ENCODE measurements at places on chromosomes 4 and X.

- DNase-seq, result no peak
Observed at GRCh38 chrX:152876931-152877840, 20.7 kb upstream of the ZNF185 start.

DNA sequence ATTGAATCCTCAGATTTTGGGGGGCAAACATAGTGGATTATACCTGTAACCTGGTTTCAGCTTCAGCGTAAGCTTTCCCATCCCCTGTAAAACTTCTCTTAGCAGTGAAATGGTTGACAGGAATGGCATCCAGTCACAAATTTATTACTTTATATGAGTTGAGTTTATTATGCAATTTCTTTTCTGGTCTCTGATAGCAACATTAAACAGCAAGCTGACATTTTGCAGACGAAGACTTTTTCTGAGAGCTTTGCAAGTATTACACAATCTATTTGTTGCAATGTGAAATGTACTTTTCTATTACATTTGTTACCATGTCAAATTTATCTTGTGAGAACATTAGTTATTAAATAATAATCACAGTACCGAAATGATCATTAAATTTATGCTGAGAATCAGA, 60.6 kb downstream of the GSPT2 start:
- DNase-seq, result no peak

DNA sequence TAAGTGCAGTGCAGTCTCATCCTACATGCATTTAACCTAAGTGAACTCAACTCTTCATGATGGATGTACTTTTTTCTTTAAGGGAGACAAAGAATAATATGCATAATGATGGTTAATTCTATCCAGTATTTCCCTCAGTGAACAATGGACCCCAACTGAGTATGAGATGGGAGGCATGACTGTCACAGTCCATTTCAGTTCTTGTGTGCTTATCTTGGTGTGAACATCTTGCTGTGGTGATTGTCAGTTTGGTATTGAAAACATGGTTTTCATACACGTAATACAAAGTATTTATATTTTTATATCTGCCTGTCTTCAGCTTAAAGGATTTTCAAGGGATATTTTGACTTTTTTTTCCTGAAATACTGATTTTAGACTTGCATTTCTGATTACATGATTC, 72.0 kb upstream of the NDUFC1 start:
- no peak for DNase-seq

DNA sequence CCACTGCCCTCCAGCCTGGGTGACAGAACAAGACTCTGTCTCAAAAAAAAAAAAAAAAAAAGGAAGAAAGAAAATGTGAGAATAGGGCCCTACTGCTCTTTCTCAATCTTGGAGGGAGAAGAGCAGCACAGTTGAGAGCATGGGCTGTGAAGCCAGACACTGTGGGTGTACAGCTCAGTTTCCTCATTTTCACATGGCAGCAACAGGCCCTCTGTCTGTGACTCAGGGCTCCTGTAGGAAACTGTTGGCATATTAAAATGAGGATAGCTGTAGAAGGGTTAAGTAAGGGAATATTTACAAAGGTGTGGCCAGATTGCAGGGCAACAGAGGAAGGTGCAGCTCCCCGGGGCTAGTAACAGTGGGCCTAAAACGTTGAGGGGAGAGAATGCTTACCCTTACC, 3.4 kb downstream of the AKAP14 start:
- peak; percentile 23 for DNase-seq

DNA sequence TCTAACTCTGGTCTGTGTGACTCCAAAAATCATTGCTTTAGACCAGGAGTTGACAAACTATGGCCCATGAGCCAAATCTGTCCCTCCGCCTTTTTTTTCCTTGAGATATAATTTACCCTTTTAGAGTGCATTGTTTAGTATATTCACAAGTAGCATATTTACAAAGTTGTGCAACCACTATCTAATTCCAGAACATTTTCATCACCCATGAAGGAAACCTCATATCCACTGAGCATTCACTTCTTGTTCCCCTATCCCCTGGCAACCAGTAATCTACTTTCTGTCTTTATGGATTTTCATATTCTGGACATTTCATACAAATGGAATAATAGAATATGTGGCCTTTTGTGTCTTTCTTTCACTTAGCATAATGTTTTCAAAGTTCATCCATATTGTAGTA, 67.4 kb upstream of the CITED1 start:
- no peak for DNase-seq

- DNase-seq, result peak; percentile 2
Observed at GRCh38 chrX:99914635-99915034, 495.4 kb downstream of the PCDH19 start.

GRCh38 chrX:47218920-47219815, 687 bp downstream of the CDK16 start:
- DNase-seq, result peak; percentile 33

- peak; percentile 42 for DNase-seq
Observed at GRCh38 chrX:119118780-119119395, 8.7 kb downstream of the KIAA1210 start.

GRCh38 chr4:158966091-158966490, 136.8 kb upstream of the RAPGEF2 start:
- DNase-seq, result no peak

- DNase-seq, result no peak
Observed at GRCh38 chrX:64456828-64457227, 61.6 kb upstream of the MTMR8 start.

DNA sequence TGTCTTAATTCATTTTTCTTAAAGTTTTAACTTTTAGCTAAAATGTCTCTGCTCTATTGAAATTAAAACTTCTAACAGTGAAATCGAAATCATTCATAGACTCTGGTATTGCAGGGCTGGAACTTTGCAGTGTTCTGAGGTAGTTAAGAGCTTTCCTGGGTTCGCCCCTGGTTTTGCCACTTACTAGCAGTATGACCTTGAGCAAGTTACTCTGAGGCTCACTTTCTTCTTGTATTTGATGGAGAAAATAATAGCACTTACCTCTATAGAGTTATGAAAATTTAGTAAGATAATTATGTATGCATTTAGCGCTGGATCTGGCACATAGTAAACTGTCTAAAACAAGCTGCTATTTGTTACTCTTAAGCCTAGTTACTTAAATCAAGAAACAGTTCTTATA, 1.7 kb downstream of the SLAIN2 start:
- DNase-seq, result no peak

- DNase-seq, result no peak
Observed at GRCh38 chr4:67723949-67724348, 23.0 kb upstream of the UBA6 start.

- DNase-seq, result no peak
Observed at GRCh38 chr4:53040459-53040815, 178.3 kb downstream of the RASL11B start.

GRCh38 chr4:120007191-120007871, 59.3 kb downstream of the MAD2L1 start:
- DNase-seq, result no peak

- DNase-seq, result no peak
Observed at GRCh38 chr4:39032218-39033085, at the start of gene TMEM156. Gene TMEM156, minus strand, starts transcription at chr4:39032409. Its CDS starts 96 bp downstream, at chr4:39032313.

- DNase-seq, result no peak
Observed at GRCh38 chrX:6374556-6374955, 145.9 kb upstream of the NLGN4X start.

DNA sequence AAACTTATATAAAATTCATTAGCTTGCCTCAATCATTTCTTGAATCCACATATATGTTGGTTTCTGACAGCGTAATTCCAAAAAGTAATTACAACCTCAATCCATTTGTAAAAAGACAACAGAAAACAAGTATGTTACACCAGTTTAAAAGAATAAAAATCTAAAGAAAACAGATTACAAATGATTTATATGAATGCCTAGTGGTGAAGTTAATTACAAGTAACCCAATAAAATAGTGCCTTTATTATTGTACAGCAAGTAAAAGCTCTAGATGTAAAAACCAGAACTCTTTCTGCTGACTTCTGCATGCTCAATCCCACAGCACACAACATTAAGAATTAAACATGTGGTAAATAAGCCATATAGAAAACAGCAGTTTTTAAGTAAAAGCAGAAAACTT, 197.8 kb downstream of the MAB21L2 start:
- DNase-seq, result no peak

- DNase-seq, result no peak
Observed at GRCh38 chr4:82753725-82754410, 44.7 kb downstream of the SCD5 start.

GRCh38 chr4:152862608-152863007, 73.5 kb upstream of the FHDC1 start:
- DNase-seq, result no peak

DNA sequence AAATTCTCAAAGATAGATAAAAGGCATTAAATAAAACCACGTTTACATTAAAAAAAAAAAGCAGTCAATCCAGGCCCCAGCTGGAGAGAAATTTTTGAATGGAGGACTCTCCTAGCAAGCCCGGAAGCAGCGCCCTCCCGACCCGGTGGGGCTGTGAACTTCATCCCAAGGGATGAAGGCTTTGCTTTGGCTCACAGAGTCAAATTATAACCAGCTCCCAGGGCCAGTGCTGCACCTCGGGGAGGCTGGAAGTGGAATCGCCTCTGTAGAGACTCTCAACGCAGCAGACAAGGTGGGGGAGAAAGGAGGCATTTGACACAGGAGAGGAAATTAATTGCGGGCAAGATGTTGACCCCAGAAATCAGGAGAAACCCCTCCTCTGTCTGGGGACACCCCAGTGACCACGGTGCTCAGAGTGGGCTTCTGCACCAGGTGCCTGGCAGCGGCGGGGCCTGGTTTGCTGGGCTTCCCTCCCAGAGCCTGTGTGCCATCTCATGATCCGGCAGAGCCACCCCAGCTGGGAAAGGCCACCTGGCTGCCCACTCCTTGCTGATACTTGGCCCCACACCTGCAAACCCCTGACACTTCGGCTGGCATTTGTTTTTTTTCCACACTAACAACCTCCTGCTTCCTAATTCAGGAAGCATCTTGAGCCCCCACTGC, 71.7 kb downstream of the ABLIM2 start:
- no peak for DNase-seq

GRCh38 chrX:131816551-131817136, 206.5 kb upstream of the STK26 start:
- no peak for DNase-seq

- no peak for DNase-seq
Observed at GRCh38 chrX:21721195-21721594, 36.7 kb downstream of the SMPX start.

GRCh38 chrX:111649638-111650037, 31.3 kb upstream of the ALG13 start:
- DNase-seq, result no peak

GRCh38 chrX:135893294-135893817, at the start of the genes CT45A10 and SAGE1:
Gene CT45A10, minus strand, starts transcription at chrX:135893444. Its CDS starts 8,100 bp downstream, at chrX:135885344.
Gene SAGE1, plus strand, starts transcription at chrX:135893716. Its CDS starts 2,527 bp downstream, at chrX:135896243.
- DNase-seq, result no peak

All from HuH-7 (cell line).